Globus pallidus (tissue), 1 donor: ENCODE measurements at places on chromosomes 7 and 10.
A peak's percentile ranks its signal among the peaks of the same experiment; 100 is the strongest.

- peak; percentile 69 for DNase-seq
Observed at GRCh38 chr7:30276203-30276900, 8.0 kb upstream of the ZNRF2 start.

- DNase-seq: no peak
Observed at GRCh38 chr7:139567647-139568345, 44.3 kb downstream of the CLEC2L start.

DNA sequence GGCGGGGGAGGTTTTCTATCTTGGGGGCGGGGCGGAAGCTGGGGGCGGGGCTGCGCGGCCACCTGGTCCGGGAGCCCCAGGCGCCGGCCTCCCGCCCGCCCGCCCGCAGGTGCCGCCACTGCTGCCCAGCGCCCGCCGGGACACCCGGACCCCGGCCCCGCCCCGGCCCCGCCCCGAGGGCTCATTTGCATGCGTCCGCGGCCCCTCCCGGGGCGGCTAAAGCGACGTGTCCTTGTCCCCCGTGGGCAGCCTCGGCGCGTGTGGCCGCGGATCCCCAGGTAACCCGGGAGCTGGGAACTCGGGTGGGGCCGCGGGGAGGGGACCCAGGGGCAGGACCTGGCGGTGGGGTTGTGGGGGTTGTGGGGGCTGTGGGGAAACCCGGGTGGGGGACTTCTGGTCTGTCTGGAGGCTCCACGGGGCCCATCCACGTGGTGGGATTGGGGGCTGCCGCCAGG is at the start of gene BHLHA15:
Gene BHLHA15, plus strand, starts transcription at position 219 of the 455 bp plus-strand sequence. CDS start 871 bp downstream, outside the sequence.
- DNase-seq: no peak

DNA sequence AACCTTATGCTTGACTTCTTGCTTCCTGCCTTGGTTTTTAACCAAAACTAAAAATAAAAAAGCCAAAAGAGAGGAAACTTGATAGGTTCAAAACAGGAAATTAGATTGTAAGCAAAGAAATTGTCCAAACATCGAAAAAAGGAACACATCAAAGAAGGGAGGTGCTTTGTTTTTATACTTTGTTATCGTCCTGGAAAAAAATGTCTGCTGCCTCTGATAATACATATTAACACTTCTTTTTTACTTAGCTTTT is 286.6 kb upstream of the C7orf33 start:
- DNase-seq: peak; percentile 35

DNA sequence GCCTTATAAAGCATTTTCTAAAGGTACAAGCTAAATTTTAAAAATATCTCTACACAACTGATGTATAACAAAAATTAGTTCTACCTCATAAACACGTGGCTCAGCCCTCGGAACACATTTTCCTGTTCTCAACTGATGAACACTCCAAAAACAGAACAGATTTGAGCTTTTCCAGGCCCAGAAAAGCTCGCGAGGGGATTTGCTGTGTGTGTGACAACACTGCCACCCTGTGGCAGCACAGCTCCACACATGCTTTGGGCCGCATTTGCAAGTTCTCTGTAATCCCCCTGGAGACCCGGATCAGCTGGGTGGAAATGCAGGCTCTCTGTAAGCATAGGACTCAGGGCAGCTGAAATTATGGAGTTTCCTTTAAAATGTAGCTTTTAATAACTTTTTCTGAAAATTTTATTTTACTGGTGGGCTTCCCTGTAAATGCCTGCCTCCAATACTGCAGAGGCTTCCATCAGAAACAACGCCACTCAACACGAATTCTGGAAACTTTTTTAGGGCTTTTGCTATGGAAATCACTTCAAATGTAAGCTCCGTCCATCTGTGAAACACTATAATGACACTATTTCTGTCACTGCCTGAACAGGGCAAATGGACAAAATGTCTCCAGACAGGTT is 155.5 kb downstream of the COBL start:
- DNase-seq: peak; percentile 83

- no peak for DNase-seq
Observed at GRCh38 chr7:107690611-107691010, 30.0 kb downstream of the SLC26A4 start.

DNA sequence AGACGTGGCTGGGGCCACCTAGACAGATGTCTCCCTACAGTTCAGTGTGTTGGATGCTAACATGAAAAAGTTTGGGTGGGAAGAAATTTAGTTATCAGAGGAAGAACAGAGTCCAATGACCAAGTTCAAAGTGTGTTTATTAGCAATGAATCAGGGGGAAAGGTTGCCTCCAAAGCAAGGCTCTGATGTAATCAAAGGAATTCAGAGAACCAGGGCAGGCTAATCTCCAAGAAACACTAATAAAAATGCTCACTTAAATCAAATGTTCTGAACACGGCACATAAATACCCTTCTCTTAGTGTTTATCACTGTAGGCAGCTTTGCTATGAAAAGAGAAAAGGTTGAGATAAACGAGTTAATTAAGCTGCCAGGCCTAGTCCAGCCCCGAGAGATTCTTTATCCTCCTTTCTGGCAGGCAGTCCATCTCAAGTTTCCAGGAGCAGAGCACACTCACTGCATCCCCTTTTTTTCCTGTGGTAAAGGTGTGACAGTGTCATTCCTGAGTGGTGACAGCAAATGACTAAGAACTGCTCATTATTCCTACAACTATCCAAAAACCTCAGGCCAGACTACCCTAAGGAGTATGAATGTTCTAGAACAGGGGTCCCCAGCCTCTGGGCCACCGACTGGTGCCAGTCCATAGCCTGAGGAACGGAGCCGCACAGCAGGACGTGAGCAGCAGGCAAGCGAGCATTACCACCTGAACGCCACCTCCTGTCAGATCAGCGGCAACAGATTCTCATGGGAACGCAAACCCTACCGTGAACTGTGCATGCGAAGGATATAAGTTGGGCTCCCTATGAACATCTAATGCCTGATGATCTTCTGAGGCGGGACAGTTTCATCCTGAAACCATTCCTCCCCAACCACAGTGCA is 66.9 kb upstream of the FHIP2A start:
- no peak for DNase-seq

DNA sequence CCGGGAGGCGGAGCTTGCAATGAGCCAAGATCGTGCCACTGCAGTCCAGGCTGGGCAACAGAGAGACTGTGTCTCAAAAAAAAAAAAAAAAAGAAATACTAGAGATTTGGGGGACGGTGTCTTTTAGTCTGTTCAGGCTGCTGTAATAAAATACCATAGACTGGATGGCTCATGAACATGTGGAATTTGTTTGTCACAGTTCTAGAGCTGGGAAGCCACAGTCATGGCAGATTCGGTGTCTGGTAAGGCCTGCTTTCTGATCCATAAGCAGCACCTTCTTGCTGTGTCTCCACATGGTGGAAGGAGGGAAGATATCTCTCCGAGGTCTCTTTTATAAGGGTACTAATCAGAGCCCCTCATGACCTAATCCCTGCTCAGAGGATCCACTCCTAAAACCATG is 102.7 kb upstream of the MKLN1 start:
- no peak for DNase-seq

DNA sequence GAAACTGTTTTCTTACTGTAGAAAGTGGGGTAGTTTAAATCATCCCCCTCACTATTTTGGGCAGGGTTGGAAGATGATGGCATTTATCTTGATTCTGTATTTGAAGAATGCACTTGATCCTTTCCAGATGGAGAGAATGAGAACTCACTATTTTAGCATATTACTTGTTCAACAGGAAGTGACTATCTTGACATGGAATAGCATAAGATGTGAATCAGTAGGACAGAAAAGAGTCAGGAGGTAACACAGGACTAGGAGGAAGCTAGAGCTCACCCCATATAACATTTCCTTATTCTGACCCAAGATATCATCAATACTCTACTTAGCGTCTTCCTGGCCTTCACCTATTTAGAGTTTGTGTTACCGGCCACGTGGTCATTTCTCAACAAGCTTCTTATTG is 400.2 kb downstream of the PHTF2 start:
- DNase-seq: no peak

- DNase-seq: no peak
Observed at GRCh38 chr7:5278766-5279165, 4.0 kb upstream of the SLC29A4 start.

DNA sequence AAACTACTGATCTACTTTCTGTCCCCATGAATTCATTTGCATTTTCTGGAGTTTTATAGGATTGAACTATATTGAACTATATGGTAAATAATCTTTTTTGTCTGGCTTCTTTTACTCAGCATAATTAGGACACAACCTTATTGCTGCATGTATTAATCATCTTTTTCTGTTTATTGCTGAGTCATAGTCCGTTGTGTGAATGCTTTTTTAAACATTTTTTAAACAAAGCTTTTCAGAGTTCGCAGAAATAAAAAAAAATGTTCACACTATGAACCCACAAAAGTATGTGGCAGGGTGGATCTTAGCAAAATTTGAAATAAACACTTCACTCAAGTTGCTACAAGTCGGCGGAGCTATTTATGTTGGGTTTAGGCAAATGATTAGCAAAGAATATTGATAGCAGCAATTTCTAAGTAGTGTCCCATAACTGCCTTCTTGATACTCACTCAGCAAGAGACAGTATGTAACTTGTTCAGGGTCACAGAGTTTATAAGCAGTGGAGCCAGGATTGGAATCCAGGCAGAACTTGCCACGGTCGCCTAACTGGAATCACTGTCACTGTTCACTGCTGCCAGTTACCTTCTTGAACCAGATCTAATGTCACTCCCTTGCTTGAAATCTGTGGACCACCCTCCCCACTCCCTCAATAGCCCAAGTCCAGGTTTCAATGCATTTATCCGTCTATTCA is 5.6 kb downstream of the CH25H start:
- DNase-seq: no peak
